ENCODE measurements at places on chromosomes 2 and 18.

DNA sequence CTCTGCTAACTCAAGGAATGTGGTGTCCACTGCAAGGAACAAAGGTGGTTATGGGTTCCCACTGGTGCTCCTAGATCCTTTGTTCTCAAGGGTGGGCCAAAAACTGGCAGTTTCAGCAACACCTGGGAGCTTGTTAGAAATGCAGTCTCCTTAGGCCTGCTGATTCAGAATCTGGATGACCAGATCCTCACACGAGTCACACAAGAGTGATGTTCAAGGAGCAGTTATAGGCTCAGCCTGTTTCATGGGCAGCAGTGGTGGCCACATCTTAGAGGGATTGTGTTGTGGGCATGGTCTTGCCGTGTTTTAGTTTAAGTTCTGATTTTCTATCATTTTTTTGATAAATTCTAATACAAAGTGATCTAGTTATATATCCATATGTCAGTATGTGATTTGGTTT is 28.7 kb upstream of the MGAT5 start:
- no peak for DNase-seq

- no peak for DNase-seq
Observed at GRCh38 chr2:102140377-102140776, 2.2 kb upstream of the IL1R1 start.

- no peak for DNase-seq
Observed at GRCh38 chr2:61693744-61694143, 155.6 kb upstream of the XPO1 start.

- DNase-seq, result no peak
Observed at GRCh38 chr2:12091201-12091806, 344.9 kb downstream of the LPIN1 start.

GRCh38 chr2:39593439-39594393 is 72.0 kb upstream of the TMEM178A start:
- DNase-seq, result no peak

GRCh38 chr2:62785810-62786597 is 80.5 kb downstream of the EHBP1 start:
- DNase-seq, result no peak

- no peak for DNase-seq
Observed at GRCh38 chr2:118942031-118942430, at the start of gene MARCO. MARCO (plus strand) TSS chr2:118942194; CDS start chr2:118942301, 107 bp downstream.

- DNase-seq, result no peak
Observed at GRCh38 chr2:13638181-13638580, 921.4 kb downstream of the TRIB2 start.

DNA sequence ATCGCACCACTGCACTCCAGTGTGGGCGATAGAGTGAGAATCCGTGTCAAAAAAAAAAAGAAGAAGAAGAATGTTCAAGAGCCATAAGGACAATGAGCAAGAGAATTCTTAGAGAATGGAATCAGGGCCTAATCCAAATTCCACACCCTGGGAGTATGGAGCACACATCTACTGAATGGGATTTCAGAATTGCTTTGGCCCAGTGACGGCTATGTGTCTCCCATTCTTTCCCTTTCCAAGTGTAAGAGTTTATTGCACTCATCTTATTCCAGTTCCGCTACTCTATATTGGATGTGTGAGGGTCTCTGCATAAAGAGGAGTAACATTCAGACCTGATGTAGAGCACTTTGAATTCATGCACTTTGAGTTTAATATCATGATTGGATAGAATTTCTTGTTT is 5.9 kb upstream of the RBM43 start:
- no peak for DNase-seq

GRCh38 chr2:10193851-10194820 is 71.6 kb downstream of the RRM2 start:
- DNase-seq, result no peak

DNA sequence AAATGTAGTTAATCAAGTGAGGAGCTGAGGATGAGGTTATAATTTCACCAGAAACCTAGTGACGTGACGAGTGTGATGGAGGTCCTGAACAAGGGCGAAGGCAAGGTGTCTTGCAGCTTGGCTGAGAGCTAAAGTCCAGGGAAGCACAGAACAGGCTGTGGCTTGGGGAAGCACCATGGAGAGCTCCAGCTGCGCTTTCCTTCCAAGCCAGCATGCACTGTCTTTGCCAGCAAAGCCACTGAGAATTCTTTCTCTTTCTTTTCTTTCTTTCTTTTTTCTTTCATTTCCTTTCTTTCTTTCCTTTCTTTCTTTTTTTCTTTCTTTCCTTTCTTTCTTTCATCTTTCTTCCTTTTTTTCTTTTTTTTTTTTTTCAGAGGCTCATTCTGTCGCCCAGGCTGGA is 239.3 kb downstream of the FBXO15 start:
- no peak for DNase-seq

GRCh38 chr2:131413148-131413747 is 49.3 kb upstream of the RAB6D start:
- DNase-seq, result no peak

DNA sequence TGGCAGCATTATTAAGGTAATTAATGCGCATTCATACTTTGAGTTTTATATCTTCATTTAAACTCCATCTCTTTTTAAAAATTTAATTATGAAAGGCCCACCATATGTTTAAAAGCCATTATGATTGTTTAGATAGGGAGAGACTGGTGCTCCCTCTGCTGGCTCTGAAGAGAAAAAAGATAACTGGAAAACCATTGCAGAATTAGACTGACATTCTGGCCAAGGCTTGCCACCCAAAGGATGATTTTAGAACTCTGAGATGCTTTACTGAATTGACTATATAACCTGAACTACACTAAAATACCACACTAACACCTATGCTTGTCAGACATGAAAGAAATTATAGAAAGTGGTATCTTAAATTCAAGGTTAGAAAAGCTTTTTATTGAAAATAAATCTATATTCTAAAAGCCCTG is 127.6 kb upstream of the SPOPL start:
- no peak for DNase-seq

GRCh38 chr2:32940316-32940997 is 6.3 kb upstream of the LTBP1 start:
- no peak for DNase-seq

DNA sequence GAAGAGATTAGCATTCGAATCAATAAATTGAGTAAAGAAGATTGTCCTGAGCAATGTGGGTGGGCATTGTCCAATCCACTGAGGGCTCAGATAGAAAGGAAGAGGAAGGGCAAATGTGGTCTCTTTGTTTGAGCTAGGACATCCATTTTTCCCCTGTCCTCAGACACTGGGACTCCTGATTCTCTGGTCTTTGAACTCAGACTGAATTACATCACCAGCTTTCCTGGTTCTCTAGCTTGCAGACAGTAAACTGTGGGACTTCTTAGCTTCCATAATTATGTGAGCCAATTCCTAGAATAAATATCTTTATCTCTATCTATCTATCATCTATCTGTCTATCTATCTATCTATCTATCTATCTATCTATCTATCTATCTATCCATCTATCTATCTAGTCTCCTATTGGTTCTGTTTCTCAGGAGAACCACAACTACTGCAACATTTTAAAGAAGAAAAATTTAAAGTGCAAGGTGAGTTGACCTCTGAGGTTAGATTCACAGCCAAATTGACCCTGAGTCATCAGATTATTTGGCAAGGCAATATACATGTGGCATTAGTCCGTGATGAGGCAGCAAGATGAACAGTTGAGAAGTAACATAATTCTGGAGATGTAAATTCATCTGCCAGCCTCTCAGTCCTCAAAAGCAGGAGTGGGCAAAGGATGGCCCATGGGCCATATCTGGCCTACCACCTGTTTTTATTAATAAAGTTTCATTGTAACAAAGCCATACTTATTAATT is 191.4 kb downstream of the PDE11A start:
- DNase-seq, result no peak

DNA sequence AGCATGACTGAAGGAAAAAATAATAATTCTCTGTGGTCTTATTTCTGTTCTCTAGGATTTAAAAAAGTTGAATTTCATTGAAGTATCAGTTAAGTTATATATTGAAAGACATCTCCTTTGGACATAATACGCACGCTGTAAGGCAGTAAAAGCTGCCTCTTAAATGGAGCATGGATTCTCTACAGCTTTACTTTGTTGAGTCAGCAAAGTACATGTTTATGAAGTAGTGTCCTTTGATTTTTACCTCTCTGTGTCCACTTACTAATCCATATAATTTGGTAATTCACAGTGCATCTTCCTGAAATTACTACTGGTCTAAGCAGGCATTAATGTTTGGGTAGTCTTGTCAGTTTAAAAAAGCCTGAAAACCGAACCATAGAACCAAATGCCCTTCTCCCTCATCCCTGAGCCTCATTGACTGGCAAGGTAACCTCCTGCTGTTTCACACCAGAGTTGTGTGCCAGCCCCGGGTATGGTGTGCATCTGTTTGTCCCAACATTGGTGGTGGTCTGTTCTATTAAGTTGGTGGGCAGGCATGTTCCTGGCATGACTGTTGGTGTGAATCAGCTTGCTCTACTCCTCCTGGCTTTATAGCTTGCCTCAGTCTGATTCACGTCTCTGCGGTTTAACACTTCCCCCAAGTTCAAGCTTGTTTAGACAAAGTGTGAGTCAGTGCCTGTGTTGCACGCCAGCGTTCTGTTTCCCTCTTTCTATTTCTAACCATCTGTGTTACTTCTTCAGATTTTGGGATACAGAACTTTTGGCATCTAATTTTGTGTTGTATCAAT is 71.0 kb upstream of the ITM2C start:
- peak; percentile 61 for DNase-seq

- DNase-seq, result no peak
Observed at GRCh38 chr2:210199854-210200253, 25.4 kb downstream of the ACADL start.

- no peak for DNase-seq
Observed at GRCh38 chr2:74188018-74188601, 9.4 kb upstream of the MOB1A start.

DNA sequence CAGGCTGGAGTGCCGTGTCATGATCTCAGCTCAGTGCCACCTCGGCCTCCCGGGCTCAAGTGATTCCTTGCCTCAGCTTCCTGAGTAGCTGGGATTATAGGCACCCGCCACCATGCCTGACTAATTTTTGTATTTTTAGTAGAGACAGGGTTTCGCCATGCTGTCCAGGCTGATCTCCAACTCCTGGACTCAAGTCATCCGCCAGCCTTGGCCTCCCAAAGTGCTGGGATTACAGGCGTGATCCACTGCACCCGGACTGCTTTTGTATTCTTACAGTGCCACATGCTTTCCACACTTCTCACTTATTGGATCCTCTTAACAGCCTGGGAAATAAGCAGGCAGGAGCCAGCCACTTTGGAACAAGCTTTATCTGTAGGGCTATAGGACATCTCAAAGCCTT is 25.3 kb upstream of the BCL2L11 start:
- DNase-seq, result no peak

DNA sequence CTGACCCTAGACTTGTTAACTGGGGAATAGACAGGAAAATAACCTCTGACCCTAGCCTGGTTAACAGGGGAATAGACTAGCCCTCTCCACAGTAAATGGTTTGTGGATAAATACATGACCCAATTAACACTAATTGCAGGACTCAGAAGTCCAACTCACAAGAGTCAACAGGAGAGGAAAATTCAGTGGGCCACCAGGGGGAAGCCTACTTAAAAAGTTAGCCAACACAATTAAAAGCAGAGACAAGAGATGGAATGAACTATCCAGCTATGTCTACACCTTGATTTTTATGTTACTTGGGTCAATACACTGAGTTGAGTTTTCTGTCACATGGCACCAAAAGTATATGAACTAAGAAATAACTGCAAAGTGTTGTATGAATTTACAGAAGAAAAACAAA is 158.8 kb upstream of the SLC39A10 start:
- DNase-seq, result peak; percentile 55

DNA sequence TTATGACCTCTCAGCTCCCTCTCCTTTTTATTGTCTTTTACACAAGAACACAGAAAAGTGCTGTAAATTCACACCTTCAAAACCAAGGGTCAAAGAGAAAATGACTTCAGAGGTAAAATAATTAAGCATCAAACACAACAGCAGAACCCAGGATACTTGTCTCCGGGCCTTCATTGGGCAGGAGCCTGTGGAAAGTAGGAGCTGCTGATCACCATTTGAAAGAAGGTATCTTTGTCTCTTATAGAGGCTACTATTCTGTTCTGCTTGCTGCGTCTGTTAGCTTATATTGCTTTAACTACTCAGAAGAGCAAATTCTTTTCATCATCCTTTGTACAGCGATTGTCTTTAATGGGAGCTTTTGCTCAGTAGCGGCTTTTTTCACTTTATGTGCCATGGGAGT is 261.1 kb downstream of the PTGR3 start:
- DNase-seq, result no peak

GRCh38 chr18:74378179-74378682 is 62.6 kb downstream of the C18orf63 start:
- no peak for DNase-seq

DNA sequence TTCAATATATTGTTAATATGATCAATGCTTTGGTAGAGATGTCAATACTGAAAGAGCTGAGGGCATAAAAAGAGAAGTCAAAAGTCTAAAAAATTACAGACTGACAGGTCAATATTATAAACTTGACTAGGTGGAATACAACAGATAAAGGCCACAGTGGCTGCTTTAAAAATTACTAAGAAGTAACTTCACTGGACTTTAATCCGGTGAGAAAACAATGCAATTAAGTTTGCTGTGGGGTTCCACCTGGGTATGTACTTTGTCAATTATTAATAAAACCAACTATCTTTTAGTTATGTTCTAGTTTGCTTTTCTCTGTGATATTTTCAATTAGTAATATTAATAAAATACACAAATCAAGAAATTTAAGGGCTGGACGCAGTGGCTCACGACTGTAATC is 44.7 kb downstream of the RAPH1 start:
- DNase-seq, result no peak

- DNase-seq, result no peak
Observed at GRCh38 chr2:154392256-154392655, 306.2 kb upstream of the KCNJ3 start.

DNA sequence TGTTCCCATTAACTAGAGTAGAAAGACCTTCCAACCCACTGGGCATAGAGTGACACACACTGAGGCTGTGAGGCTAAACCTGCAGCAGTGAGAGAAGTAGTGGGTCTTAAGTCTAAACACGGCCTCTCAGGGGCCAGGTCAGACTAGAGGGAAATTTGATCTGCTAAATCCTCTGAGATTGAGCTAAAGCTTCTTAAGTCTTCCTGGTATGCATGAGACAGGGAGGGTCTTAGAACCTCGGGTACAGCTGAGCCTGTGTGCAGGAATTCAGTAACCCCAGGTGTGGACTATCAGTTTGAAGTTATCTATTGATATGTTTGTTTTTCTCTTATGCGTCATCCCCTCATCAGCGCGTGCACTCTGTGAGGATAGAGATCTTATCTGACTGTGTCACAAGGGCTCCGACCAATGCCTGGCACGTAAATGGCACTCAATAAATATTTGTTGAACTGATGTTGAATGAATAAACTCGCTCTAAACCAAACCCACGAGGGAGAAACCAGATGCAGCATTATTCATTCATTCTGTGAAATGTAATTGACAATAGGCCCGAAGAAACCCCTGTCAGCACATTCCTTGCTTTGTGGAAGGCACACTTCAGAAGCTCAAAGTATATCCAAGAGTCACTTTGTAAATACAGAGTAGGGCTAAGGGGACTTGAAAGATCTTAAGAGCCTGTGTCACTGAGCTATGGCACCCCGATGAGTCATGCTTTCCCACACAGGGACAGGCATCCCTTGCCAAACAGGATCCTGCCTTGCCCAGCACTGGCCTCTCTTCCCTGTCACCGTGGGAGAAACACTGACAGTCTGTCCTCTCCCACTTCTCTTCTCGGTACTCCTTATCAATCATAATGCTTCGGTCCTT is 21.7 kb upstream of the RAB10 start:
- DNase-seq, result no peak

Measured in activated naive CD4-positive, alpha-beta T cell treated with anti-CD3 and anti-CD28 coated beads, Interleukin-2, amount 50 U/mL, for 16 hours (primary cell).